ENCODE measurements at places on chromosomes 7 and 10.

- DNase-seq = no peak
Observed at GRCh38 chr10:8187171-8187666, 132.7 kb downstream of the GATA3 start.

- peak; percentile 75 for DNase-seq
Observed at GRCh38 chr10:119025336-119025735, 4.2 kb upstream of the NANOS1 start.

- no peak for DNase-seq
Observed at GRCh38 chr7:4641091-4641666, 40.9 kb upstream of the FOXK1 start.

DNA sequence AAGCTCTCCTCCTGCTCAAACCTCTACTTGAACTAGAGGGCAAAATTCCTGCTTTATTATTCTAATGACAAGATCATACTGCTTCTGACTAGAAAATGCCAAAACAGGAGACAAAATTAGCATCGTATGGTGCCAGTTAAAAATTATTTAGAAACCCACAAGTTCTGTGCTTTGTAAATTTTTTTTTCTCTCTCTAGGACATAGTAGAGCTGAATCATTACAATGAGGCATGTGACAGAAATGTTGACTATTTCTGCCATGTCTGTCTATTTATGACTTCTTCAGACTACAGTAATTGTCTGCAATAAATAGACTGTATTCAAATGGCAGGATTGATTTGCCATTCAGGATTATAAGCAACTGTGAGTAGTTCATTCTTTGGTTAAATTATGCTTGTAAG is 335.8 kb downstream of the PRPF18 start:
- peak; percentile 36 for DNase-seq

DNA sequence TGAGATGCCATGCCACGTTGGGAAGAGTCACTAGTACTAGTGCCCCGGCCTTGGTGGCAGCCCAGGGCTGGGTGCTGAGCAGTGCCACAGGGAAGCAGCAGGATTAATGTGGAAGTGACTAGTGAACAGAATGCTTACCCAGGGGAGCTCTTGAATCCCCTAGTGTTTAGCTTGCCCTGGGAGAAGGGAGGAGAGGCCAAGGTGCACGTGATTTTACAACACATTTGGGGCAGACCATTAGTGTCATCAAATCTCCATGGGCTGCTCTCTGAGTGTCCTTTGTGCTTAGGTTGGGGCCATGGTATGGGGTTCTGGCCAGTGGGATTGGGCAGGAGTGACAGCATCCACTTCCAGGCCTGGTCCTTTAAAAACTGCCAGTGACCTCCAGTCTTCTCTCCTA is 37.5 kb downstream of the ARHGAP22 start:
- DNase-seq = no peak

- peak; percentile 26 for DNase-seq
Observed at GRCh38 chr7:17147409-17147808, 151.0 kb upstream of the AHR start.

GRCh38 chr7:30740417-30741181 is 11.3 kb upstream of the INMT start:
- DNase-seq = peak; percentile 94

- DNase-seq = no peak
Observed at GRCh38 chr10:54682554-54682953, 118.5 kb downstream of the PCDH15 start.

DNA sequence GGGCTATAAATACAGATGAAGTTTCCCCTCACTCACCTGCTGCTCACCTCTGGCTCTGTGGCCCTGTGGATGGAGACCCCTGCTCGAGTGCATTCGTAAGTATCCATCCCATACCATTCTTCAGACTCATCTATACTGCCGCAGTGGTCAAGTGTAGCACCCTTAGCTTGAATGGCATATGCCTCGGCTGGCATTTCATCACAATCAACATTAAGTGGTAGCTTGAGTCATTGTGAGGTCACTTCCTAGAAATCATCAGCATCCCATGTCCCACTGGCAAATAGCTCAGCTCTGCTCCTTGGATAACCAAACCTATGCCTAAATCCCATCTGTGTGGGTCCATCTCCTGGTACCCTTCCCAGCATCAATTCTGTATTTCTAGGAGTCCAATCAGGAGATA is 38.2 kb downstream of the MDH2 start:
- no peak for DNase-seq

DNA sequence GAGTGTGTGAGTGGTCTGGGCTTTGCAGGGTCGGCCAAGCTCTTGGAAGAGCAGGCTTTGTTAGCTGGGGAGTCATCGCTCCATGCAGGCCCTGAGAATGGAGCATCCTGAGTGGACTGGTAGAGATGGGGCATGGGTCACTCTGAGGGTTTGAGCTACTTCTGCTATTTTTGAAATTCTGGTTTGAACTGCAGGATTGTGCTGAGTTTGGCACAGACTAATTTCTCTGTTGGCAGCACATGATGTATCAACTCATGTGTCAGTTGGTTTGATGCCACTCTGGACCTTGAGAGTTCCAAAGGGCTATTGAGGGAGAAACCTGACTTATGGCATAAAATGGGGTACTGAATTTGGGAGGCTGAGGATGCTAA is 56.3 kb downstream of the LRMDA start:
- DNase-seq = no peak

GRCh38 chr10:29676732-29677131 is 42.0 kb upstream of the SVIL start:
- DNase-seq = no peak

GRCh38 chr7:6437251-6437650 is 10.5 kb downstream of the DAGLB start:
- no peak for DNase-seq

DNA sequence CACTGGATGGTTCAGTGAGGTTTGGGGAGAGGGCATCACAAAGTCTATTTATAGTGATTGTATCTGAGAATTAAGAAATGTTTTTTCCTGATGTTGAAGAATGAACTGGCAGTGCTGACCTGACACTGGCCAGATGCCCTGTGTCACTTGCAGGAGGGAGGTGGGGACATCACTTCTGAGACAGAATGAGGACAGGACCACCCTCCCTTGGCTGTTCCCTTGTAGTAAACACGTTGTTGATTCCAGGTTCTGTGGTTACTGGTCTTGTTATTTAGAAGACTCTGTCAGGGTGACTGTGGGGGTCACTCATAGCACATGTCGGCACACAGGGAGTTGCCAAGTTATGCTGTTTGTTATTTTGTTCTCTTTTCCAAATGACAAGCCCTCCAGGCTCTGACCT is 126.4 kb downstream of the ADCY1 start:
- no peak for DNase-seq

- no peak for DNase-seq
Observed at GRCh38 chr7:155455132-155455693, 2.7 kb upstream of the EN2 start.

- peak; percentile 94 for DNase-seq
Observed at GRCh38 chr7:105652359-105652993, 71.2 kb upstream of the EFCAB10 start.

- DNase-seq = no peak
Observed at GRCh38 chr7:50264908-50265307, 39.6 kb upstream of the IKZF1 start.

DNA sequence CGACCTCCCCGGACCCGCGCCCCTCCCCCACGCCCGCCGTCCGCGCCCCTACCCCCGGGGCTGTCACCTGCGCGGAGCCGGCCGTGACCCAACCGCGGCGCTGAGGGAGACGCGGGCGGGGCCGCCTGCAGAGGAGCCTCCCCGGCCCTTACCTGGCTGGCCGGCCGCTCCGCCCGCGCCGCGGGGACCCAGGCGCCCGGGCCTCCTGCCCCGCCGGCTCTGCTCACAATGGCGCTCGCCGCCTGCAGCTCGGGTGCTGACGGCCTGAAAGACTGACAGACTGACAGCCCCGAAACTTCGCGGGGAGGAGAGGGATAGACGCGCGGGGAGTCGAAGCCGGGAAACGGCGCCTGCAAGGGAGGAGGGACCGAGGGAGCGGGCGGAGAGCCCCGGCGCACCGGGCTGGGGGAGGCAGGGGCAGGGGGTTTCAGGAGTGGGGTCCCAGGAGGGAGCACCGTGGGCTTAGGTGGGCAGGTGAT is 393 bp downstream of the ZNF467 start:
- DNase-seq = peak; percentile 38

DNA sequence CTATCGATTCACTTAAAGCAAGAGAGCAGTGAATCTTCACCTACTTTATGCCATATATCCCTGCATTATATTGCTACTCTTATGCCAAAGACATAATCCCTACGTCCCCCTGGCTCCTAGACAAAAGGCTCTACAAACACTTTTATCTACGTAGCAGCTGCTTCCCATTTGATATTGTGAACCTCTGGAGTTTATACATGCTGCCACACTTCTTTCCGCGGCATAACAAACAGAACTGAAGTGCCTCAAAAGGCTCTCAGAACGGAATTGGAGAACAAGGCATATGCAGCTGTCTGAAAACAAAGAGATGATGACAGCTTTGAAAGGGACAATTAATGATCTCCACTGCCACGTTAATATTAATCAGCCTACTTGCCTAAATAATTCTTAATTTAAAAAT is 985.6 kb upstream of the LRRN3 start:
- no peak for DNase-seq

- DNase-seq = no peak
Observed at GRCh38 chr7:19020711-19021110, 96.7 kb downstream of the TWIST1 start.

DNA sequence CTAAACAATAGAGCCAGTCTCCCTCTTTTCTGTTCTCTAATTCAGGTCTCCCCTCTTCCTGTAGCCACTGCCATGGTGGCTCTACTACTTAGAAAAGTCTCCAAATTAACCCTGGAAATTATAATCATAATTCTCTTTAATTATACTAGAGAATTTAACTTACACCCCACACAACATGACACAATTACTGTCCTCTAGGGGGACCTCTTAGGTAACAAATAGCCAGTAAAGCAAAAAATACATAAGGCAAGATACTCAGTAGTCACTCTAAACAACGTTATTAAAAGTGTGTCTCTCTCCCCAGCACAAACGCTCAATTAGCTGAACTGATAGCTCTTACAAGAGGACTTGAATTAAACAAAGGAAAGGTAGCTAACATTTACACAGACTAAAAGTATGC is 44.3 kb upstream of the ZNF107 start:
- DNase-seq = no peak

GRCh38 chr7:63067897-63068585 is 930.6 kb upstream of the ZNF722 start:
- DNase-seq = no peak

DNA sequence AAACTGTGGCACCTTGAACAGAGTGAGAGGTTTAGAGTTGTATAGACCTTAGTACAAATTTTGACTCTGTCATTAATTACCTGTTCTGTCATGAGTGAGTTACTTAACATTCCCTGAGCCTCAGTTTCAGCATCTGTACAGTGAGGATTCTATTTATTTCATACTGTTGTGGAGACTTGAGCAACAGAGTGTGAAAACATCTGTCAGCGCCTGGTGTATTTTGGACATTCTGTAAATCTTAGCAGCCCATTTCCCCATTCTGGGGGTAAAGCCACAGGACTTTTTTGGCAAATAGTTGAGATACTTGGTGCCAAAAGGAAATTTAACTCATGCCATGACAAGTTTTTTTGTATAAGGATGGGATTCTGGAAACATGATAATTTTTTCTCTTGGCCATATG is 94.8 kb downstream of the AUTS2 start:
- DNase-seq = no peak

DNA sequence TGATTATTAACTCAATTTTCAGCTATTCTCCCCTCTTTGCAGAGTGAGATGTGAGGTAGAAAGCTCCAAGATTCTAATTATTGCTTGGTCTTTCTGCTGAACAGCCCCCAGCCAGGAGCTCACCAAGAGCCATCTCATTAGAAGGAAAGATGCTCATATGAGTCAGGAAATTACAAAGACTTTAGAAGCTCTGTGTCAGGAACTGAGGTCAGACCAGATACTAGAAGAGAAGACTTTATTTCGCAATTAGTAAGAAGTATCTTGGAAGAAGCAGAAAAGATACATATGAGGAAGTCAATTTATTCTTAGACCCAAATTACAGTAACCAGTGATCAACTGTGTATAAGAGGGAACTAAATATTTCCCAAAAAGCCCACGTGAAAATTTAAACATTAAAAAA is 626.9 kb downstream of the ZWINT start:
- DNase-seq = no peak

- peak; percentile 81 for DNase-seq
Observed at GRCh38 chr7:130242198-130243014, 24.3 kb upstream of the CPA2 start.

DNA sequence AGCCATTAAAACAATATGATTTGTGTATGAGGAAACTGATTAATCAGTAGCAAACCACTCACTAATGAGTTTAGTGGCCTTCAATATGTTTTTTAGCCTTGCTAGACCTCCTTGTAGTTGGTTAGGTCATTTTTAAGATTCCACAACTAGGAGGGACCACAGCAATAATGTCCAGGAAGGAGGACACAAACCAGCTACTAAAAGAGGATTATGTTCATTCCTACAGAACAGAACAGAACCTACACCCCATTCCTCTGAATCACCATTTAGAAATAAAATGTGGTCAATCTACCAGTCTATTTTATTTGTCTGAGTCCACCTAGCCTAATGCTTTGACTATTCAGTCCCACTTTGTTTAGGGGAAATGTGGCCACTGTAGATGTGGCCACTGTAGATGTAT is 226.3 kb downstream of the GLI3 start:
- DNase-seq = peak; percentile 45

DNA sequence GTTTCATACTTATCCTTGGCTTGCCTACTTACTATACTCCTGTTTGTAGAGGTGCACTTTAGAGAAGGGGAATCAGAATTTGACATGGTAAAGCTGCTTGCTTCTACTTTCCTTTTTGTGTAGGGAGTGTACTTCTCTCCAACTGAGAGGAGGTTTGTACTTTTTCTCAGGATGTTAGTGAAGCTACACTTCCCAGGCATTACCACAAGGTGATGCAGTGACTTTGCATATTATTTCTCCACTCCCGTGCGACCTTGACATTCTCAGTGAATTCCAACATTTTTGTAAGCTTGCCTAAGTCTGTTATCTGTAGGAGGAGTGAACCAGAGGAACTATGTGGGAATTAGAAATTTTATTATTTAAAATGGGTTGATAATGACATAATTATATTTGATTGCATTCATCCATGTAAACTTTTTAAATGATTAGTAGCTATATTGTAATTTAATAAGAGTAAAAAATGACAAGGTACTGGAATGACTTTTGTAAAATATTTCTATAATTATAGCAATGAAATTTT is 5.2 kb downstream of the TAX1BP1 start:
- DNase-seq = peak; percentile 54

GRCh38 chr7:42156291-42156865 is 80.6 kb downstream of the GLI3 start:
- DNase-seq = peak; percentile 40

DNA sequence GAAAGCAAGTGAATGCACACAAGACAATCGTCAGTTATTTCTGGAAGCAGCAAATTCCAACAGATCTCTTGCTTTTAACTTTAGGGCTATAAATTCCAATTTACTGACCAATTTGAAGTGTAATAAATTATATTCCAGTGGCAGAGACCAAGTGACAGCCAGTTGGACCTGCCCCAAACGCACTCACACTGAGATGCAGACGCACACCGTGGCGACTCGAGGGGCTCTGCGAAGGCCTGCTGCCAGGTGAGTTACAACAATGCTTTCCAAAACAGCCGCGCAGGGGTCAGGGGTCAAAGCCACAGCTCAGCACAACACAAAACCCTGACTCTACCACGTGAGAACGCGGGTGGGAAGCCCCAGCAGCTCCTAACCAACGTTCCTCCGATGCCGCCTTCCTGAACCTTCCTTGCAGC is 97.4 kb downstream of the ZRANB1 start:
- no peak for DNase-seq

- no peak for DNase-seq
Observed at GRCh38 chr7:52161483-52161882, 844.9 kb upstream of the COBL start.

- DNase-seq = peak; percentile 67
Observed at GRCh38 chr10:132363921-132364593, 32.1 kb downstream of the LRRC27 start.

All from GM03348 (cell line).